ENCODE measurements at places on chromosomes 2 and 18. TPM values are rescaled to one million over a fixed set of nuclear protein-coding genes. Genes with fewer than 3 reads are reported as not detected.

RGPD5 gene
- 5.7 TPM for total RNA-seq

GCG gene
- not detected for total RNA-seq

UGT1A3 gene
- not detected for total RNA-seq

EMILIN1 gene
- 6.0 TPM for total RNA-seq

SKOR2 gene
- total RNA-seq = not detected

LONRF2 gene
- total RNA-seq = 0.65 TPM

SPATA3 gene
- not detected for total RNA-seq

LCT gene
- total RNA-seq = 0.40 TPM

NT5C1B gene
- total RNA-seq = 0.21 TPM

FHOD3 gene
- total RNA-seq = 17.8 TPM

COL6A3 gene
- total RNA-seq = 296 TPM

SERPINB11 gene
- not detected for total RNA-seq

OR6B2 gene
- not detected for total RNA-seq

CTAGE1 gene
- not detected for total RNA-seq

PPP1CB gene
- 356 TPM for total RNA-seq

HOXD1 gene
- total RNA-seq = 3.0 TPM

CFAP221 gene
- total RNA-seq = 2.0 TPM

SLC9A4 gene
- total RNA-seq = not detected

CNGA3 gene
- total RNA-seq = not detected

MAP2 gene
- total RNA-seq = 0.34 TPM

KCNK3 gene
- 0.03 TPM for total RNA-seq

FLACC1 gene
- not detected for total RNA-seq

ALK gene
- total RNA-seq = 0.03 TPM

FIGN gene
- total RNA-seq = 0.57 TPM

SNORC gene
- 0.30 TPM for total RNA-seq

LINC00305 gene
- not detected for total RNA-seq

KCNJ13 gene
- total RNA-seq = not detected

EMILIN2 gene
- not detected for total RNA-seq

BCL11A gene
- total RNA-seq = 4.5 TPM

All from Daoy (cell line).